ENCODE measurements at places on chromosomes 1 and 21.

DNA sequence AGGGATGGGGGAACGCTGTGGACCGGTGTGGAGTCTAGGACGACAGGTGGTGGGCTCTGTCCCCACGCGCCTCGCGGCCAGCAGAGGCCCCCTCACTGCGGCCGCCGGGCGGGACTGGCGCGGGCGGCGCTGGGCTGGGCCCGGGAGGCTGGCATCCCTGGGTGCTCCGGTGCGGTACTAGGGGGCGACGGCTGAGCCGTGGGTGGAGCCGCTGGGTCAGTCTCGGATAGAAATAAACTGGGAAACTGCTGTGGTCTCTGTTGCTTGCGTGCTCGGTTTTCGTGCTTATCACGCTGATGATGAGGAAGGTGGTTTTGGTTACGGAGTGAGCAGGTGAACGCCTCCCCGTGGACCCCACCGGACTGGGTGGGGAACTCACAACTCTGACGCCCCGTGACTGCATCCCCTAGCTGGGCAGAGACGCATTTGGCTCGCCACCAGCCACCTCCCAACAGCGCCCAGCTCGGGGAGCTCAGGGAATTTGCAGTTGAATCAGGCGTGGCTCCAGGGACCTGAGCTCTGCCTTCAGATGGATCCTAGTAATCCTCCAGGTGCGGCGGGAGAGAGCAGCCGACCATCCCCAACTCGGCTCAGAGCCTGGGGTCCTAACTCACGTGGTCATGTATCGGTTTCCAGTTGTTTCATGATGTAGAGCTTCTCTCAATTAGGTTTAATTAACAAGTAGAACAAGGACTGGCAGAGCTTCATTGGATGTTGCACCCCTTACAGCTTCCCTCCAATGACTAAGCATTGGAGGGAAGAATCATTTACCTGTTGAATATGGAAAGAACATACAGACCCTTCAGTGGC is 32.1 kb downstream of the HSD17B7 start:
- DNase-seq = no peak

GRCh38 chr1:165717918-165718515 is 19.7 kb upstream of the ALDH9A1 start:
- no peak for DNase-seq

GRCh38 chr1:15681349-15682292 is 2.5 kb upstream of the PLEKHM2 start:
- DNase-seq = no peak

- no peak for DNase-seq
These were observed 9.5 kb downstream of the RHEX start for GRCh38 chr1:206062464-206062863.

DNA sequence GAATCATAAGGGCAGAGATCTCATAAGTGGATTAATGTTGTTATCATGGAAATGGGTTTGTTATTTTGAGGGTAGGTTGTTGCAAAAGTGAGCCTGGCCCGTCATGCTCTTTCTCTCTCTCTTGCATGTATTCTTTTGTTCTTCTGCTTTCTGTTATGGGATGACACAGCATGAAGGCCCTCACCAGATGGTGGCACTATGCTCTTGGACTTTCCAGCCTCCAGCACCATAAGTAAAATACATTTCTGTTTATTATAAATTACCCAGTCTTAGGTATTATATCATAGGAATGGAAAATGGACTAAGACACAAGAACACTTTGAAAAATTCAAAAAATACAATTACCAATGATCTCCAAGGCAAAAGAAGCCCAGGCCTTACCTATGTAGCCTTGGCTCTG is 676.1 kb downstream of the PTPRU start:
- no peak for DNase-seq

DNA sequence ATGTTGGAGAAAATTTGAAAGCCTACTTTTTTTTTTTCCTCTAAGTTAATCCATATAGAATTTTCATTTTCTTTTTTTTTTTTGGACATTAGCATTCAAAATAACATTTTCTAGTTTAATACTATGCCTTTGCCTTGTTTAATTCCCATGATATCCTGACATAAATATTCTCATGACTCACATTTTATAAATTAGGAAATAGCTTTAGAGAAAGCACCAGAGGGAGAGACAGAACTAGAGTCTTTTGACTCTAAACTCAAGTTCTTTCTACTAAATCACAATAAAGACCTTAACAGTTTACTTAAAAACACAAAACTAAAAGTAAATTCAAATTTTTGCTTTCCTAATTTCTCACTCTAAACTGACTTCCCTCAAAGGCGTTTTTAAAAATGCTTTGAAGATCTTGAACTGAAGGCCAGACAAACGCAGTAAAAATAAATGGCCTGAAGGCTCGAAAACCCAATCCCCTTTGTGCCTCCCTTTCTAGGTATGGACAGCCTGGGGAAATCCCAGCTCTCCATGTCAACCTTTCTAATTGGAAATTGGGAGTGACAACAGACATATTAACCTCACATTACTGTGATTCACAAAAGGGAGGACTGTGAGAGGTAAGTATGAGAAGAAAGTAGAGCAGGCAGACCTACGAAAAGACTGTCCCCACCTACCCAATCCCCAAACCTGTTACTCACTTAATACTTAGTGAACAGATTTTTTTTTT is 104.6 kb downstream of the ENAH start:
- no peak for DNase-seq

DNA sequence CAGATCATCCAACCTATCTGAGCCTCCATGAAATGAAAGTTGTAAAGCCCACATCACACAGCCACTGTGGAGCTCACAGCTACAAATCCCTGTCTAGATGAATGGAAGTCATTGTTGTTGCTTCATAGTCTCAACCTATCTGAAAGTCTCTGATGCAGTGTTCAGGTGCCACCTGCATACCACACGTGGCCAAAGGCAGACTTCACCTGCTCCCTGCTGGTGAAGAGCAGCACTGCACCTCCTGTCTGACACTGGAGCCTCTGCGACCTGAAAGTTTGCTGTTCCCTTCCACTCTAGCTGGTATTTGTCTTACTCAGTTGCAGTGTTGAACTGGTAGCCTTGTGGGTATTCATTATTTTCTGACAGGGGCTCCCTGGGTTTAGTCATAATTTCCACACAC is 18.4 kb downstream of the LORICRIN start:
- DNase-seq = no peak

GRCh38 chr1:119220991-119221390 is 80.5 kb upstream of the WARS2 start:
- DNase-seq = no peak

DNA sequence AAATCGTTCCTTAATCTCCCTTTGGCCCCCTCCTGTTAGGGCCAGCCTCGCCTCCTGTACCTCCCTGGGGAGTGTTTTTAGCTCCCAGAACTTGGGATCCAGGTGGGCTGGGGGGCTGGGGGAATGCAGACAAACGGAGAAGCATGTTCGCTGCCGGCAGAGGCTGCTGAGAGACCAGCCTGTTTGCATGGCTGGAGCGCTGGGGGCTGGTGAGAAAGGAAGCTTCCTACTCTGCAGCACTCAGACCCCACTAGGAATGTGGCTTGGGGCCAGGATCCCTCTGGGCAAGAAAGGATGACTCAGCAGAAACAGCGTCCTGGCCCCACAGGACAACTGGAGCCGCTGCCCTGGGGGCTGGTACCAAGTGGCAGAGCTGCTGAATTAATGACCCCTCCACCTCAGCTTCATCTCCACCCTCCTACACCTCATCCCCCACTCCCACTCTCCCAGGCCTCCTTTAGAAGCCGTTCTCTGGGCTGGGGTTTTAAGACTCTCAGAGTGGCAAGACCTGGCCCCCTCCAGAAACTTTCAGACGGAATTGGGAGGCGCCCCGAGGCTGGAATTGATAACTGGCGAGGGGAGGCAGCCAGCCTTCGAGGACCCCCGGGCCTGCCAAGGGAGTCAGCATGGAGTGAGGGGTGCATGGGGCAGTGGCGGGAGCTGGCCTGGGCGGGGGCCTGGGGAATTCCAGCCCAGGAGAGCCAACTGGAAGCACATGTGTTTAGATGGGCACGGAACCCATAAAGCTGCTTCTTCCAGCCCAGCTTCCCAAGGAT is 28.5 kb upstream of the EPS8L3 start:
- no peak for DNase-seq

DNA sequence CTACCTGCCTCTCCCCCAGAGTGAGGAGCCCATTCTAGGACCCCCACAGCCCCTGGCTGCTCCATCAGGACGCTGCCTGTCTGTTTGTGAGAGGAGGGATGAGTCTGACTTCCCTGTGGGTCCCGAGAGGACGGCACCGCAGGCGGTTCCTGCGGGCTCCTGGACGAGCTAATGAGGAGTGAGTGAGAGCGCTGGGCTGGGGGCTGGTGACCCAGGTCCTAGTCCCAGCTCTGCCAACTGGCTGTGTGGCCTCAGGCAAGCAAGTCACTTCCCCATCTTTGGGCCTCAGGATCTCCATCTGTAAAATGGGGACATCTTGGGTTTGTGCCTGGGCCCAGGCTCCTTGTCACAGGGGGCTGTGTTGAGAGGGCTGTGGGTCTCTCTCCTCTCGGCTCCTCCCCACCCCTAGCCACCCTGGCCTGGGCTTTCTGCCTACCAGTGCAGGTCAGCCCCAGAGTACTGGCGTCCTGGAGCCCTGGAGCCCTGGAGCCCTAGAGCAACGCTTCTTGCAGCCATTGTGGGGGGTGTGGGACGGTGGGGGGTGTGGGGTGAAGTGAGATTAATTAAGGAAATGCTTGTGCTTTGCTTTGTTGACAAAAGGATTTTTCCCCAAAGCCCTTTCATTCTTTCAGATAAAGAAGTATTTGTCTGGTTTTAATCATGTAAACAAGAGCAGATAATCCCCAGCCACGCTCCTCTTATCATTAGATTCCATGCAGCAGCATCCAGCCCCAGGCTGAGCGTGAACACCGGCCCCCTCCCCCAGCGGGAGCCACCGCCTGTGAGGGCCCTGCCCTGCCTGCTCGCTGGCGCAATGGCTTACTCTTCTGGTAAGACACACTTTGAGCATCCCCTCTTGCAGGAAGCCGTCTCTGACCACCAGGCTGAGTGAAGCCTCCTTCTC is 26.8 kb downstream of the SLC1A7 start:
- DNase-seq = no peak

DNA sequence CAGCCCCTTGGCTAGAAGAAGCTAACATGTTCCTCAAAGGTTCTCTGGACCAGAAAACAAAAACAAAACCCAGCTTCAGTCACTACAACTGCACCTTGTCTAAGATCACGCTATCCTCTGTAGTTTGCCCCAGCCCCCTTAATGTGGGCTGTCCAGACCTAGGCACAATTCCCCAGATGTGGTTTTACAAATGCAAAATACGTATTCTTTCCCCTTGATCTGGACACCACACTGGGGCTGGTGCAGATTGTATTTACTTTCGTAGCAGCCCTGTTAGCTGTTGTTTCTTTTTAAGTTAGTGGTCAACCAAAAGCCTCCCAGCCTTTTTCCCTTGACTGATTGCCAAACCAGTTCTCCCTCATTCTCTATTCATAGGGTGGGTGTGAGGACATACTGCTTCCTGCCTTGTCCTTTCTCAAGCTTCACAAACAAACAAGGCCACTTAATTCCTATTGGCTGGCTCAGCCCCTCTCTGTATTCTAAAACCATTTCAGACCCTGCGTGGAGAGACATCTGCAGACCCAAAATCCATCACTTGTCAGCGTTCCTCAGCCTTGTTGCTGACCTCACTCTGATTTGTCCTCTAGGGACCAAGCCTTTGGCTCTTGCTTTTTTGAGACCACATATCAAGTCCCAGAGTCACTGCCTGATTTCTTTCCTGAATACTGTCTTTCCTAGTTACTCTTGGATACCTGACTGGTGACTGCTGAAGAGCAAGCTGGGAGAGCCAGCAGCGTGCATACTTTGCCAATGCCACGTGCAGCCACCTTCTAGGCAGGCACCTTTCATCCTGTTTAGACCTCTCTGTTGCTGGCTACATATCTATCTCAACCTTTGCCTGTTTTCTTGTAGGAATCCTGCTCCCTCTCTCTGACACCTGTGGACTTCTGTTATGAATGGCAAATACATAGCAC is 96.4 kb upstream of the RAB3GAP2 start:
- DNase-seq = no peak

DNA sequence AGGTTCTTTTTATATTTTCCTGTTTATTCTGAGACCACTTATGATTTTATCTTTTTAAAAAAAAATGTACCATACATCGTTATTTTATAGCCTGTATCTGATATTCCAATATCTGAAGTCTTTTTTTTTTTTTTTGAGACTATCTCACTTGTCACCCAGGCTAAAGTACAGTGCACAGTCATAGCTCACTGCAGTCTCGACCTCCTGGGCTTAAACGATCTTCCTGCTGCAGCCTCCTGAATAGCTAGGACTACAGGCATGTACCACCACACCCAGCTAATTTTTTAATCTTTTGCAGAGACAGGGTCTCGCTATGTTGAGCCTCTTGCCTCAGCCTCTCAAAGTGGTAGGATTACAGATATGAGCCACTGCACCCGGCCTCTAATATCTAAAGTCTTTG is 25.1 kb downstream of the BCAR3 start:
- no peak for DNase-seq

GRCh38 chr1:200838676-200839445 is 33.9 kb upstream of the GPR25 start:
- no peak for DNase-seq

DNA sequence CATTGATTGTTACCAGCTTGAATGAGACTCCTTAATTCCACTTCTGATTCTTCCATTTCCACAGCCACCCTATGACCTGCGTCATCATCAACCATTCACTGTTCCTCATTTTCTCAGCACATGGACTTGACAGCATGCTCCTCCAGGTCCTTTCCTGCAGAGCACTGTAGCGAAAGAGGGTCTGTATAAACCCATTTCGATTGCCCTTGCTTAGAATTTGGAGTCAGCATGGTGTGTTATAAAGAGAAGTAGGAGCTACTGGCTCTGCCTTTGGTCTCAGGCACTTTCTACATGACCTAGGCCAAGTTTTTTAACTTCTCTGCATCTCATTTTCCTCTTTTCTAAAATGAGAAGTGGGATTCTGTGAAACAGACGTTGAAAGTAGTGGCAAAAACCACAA is 133.8 kb downstream of the AK5 start:
- DNase-seq = peak; percentile 63

DNA sequence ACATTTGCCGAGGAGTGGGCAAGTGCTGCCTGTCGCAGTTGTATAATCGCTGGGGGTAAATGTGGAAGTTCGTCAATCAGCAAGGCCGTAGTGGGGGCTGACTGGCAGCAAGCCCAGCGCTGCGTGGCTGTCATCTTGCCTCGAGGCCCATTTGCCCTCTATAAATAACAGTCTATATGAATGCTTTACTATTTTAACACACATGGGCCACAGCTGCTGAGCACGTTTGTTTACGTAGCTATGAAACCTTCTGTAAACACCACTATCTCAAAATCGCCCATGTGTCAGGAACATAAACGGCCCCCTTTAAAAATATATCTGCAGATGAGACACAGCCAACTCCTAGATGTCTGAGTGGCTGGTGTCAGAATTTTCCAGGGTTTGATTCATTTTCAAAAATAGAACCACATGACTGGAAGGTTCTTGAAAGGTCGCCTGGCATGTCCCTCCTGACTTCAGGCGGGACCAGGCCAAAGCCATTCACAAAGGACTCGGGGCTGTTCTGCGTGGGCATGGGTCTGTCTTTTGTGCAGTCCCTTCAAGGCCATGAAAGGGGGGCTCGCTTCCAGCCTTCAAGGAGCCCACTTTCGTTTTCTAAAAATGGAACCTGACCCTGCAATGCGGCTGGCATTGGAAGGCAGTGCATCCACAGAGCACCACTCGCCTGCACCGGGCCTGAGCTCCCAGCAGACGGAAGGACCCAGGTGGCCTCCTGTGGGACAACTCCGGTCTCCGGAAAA is 205.5 kb downstream of the KCNJ6 start:
- no peak for DNase-seq

- DNase-seq = no peak
These were observed 116.9 kb upstream of the COA6 start for GRCh38 chr1:234256359-234256758.

- DNase-seq = no peak
These were observed 34.2 kb upstream of the GNPAT start for GRCh38 chr1:231206856-231207255.
